Activated naive CD4-positive, alpha-beta T cell treated with anti-CD3 and anti-CD28 coated beads for 36 hours (primary cell): ENCODE measurements at places on chromosomes 2 and 18. TPM values are rescaled to one million over a fixed set of nuclear protein-coding genes. Genes with fewer than 3 reads are reported as not detected.

DNA sequence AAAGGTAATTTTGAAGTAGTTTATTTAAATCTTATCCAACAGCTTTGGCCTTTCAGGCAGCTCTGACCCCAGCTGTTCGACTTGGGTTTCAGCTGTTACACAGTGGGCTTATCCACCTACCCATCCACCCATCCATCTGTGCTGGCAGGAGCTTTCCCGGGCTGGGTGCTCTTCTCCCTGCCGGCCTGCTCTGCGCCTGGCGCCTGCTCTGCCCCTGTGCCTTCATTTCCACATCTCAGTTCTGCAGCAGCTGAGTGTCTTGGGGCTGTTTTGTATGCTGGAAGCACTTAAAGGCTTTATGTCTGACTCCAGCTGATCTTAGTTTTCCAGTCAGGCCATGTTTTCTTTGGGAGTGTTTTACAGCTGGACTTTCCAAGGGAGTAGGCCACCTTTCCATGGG is 24.2 kb downstream of the LDLRAD4 start:
- DNase-seq: no peak

DNA sequence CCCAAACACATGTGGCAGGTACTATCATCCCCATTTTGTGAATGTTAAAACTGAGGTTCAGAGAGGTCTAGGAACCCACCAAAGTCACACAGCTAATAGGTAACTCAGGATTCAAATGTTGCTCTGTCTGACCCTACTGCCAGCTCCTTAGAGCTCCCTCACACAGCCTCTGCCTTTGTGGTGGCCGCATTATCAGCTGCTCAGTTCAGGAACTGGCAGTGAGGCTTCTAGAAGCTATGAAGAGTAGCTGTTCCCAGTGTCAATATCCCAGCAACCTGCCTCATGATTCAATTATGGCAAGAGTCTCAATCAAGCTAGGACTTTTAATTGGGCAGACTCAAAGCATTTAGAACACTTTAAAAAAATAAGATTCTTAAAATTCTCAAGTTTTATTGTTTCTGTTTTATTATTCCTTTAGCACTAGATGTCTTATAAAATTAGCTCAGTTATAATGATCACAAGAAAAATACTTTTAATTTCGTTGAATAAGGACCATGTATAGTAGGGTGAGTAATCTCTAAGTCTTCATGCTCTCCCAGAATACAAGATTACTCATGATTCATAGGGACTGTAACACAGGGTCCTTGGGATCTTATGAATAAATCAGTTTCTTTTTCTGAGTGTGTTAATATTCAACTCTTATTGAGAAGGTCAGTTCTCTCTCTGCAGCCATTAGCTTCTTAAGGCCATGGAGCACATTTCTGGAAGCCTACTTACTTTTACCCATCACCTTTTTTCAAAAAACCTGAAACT is 342.7 kb downstream of the RND3 start:
- DNase-seq: no peak

GRCh38 chr2:1162768-1163584 is 212.3 kb downstream of the SNTG2 start:
- peak; percentile 77 for DNase-seq

DNA sequence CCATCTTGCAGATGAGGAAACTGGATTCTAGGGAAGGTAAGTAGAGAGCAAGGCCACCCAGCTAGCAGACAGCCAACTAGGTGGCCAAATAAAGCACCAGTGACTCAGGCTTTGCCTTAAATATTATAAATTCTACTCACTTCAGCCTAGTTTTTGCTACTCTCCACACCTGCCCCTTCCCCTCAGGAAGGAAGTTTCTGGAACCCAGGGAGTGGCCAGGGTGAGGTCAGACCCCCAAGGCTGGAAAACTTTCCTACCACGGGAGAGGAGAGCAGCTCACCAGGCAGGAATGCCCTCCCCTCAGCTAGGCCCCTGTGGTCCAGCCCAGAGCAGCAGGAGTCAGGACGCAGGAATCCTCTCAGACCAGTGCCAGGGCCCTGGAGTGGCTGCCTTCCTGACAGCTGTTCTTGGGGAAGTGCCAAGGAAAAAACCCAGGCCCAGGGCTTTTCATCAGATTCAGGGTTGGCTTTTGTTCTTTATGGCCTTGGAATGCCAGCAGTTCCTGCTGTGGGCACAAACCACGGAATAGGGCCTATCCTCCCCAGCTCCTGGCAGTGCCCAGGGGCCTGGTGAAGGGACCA is 5.1 kb upstream of the PAX8 start:
- no peak for DNase-seq

DNA sequence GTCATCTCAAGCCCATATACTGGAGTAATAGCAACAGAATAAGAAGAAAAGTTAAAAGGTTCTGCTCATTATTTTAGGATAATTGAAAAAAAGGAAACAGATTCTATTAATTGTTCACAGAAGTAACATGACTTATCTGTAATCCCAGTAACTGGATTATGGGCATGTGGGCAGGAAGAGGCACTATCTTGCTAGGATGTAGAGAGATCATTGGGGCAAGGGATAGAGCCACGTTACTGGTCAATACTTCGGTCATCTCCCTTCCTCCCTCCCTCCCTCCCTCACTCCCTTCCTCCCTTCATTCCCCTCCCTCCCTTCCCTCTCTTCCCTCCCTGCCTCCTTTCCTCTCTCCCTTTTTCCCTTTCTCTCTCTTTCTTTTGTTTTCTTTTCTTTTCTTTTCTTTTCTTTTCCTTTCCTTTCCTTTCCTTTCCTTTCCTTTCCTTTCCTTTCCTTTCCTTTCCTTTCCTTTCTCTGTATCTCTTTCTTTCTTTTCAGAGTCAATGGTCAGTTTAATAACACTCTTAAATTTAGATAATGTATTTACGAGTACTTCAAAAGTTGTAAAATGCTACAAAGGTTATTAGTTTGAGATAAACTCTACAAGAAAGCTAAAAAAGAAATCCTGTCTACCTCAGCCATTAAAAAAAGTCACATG is 82.8 kb downstream of the FHOD3 start:
- no peak for DNase-seq

GRCh38 chr2:79630972-79631557 is 118.2 kb downstream of the CTNNA2 start:
- DNase-seq: no peak

DNA sequence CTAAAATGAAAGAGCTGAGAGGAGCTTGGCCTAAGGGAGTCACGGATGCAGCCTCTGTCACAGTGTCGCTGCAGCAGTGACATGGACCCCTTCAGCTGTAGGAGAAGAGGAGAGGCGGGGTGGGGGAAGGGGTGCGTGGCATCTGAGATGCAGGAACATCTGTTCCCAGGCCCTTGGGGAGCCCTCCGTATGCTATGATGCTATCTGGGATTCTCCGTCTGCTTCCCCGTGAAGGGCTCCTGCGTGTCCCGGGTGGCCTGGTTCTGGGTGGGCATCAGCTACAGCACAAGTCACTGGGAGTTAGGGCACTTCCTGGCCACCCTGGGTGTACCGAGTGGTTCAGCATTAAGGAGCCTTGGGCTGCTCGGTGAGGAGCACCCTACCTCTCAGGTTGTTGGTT is 35.6 kb upstream of the B3GNT7 start:
- no peak for DNase-seq

DNA sequence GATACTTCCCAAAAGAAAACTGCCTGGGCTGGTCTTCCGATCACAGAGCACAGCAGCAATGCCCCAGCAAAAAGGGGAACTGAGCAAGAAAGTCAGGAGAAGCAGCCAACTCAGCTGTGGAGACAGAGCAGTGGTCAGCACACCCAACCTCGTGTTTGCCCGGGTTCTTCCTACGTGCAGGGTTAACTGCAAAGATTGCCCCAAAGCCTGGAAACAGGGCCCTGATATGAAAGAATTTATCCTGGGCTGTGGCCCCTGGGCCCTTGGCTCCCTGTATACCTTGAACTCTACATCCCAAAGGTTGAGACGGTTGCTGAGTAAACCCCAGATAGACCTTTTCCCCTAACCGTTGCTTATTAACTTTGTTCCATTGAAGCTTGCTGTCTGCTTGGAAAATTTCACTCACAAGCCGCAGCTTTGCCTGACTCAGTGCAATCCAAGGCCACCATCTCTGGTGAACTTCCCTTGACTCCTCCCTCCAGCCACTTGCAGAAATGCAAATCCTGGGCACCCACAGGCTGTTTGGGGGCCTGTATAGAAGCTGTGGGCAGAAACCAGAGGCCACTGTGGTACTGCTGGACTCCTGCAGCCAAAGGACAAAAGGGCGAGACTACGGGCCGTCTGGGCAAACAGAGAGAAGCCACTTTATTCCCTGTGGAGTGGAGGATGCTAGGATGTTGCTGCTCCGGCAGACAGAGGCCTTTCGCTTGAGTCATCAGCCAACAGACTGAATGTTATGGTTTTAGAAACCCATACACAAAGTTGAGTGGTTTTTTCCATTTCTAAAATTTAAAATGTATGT is 18.2 kb downstream of the NRP2 start:
- DNase-seq: no peak

DNA sequence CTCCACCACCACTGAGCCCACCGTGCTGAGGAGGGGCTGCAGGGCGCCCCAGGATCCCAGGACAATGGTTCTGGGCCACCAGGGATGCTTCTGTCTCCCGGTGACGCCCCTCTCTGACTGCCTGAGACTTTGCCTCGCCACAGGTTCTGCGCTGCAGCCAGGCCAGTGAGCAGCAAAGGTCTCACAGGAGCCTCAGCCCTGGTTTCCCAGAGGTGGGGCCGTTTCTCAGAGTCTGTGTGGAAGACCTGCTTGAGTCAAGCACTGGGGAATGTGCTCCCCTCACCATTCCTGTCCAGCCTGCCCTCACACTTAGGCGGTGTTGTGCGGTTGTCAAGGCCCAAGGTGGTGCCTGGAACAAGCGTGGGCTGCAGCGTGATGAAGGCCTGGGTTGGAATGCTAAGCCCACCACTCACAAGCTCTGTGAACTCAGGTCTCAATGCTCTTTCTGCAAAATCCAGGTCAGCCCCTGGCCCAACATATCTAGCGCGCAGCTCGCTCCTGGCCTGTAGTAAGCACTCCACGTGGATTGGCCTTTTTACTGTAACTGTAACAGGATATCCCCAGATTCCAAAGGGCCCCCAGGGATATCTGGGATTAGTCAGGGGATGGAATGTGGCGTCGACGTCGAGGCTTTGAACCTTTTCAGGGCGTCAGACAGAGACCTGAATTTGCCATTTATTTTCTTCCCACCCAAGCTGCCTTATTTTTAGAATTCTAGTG is 47.6 kb downstream of the PLB1 start:
- DNase-seq: no peak

DNA sequence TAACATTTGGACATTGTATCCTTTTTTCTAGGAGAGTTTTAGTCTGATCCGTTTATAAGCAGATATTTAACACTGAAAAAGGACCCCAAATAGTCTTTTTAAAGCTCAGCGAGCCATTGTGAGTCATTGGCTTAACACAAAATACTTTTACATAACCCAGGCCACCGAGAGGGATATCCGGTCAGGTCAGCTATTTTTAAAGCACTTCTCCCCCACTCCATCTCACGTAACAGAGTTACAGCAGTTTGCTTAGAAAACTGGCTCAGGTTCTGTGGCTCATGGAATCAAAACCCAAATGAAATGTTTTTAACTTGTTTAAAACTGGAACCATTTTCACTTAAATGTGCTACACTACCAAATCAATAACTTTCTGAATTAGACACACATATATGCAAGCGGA is 23.9 kb downstream of the COL4A3 start:
- no peak for DNase-seq

DNA sequence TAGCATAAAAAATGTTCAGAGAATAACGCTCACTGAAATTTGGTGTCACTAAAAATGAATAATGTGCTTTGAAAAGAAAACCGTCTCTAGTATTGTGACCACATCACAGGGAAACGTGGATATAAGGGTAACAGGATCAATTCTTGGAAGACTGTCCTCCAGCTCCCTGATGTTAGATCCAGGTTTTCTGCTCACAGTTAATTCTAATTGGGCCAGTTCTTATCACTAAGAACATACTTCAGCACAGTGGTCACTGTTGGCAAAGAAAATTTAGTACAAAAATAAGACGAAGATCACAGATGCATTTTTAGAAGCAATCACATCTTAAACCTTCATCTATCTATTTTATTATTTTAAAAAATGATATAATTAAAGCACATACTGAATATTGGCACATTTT is 57.0 kb upstream of the CD226 start:
- DNase-seq: no peak

- no peak for DNase-seq
Observed at GRCh38 chr2:170576296-170576695, 138.8 kb upstream of the SP5 start.

GRCh38 chr2:187138265-187138664 is 289.3 kb upstream of the ZSWIM2 start:
- no peak for DNase-seq

DNA sequence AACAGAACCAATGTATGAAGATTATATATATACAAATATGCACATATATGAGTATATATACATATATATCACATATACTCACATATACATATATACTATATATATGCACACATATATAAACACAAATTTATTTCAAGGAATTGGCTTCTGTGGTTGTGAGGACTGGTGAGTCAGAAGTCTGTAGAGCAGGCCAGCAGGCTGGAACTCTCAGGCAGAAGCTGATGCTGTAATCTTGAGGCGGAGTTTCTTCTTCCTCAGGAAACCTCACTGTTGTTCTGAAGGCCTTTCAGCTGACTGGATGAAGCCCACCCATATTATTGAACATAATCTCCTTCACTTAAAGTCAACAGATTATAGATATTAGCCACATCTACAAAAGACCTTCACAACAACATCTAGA is 143.9 kb upstream of the CREB1 start:
- no peak for DNase-seq

DNA sequence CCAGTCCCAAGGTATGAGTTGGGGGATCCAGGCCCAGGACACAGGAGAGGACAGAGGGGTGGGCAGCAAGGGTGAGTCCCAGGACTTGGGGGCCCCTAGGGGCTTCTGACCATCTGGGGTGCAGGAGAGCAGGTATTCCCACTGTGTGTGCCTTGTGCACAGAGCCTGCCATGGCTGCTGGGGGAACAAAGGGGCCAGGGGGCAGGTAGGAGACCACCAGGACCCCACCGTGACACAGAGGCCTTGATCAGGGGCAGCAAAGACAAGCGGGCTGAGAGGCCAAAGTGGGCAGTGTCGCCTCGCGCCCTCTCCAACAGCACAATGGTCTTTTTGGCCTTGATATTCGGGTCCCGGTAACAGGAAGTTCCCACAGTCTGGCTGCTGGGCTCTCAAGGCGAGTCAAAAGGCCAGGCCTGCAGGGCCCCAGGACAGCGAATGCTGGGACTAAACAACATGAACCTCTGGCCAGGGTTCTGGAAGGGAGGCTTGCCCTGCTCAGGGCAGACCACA is 12.3 kb upstream of the GPR17 start:
- no peak for DNase-seq

GRCh38 chr2:69387770-69388481 is 899 bp upstream of the GFPT1 start:
- no peak for DNase-seq

GRCh38 chr2:69837533-69837932 is 8.1 kb downstream of the GMCL1 start:
- DNase-seq: no peak

PLGLB2 gene
- total RNA-seq: 0.10 TPM

EFEMP1 gene
- not detected for total RNA-seq

TMEM247 gene
- not detected for total RNA-seq

SOCS6 gene
- total RNA-seq: 0.60 TPM

PTPN18 gene
- 25.3 TPM for total RNA-seq

PTMA gene
- 2,162 TPM for total RNA-seq

UGT1A3 gene
- not detected for total RNA-seq

AQP12B gene
- not detected for total RNA-seq

TTC32 gene
- total RNA-seq: 17.0 TPM
